NCI-H1048 (cell line): ENCODE measurements at places on chromosomes 7 and 10.

- DNase-seq, result no peak
Observed at GRCh38 chr10:127186813-127187212, 9.6 kb downstream of the INSYN2A start.

- DNase-seq, result no peak
Observed at GRCh38 chr7:26155531-26156375, 3.8 kb downstream of the NFE2L3 start.

DNA sequence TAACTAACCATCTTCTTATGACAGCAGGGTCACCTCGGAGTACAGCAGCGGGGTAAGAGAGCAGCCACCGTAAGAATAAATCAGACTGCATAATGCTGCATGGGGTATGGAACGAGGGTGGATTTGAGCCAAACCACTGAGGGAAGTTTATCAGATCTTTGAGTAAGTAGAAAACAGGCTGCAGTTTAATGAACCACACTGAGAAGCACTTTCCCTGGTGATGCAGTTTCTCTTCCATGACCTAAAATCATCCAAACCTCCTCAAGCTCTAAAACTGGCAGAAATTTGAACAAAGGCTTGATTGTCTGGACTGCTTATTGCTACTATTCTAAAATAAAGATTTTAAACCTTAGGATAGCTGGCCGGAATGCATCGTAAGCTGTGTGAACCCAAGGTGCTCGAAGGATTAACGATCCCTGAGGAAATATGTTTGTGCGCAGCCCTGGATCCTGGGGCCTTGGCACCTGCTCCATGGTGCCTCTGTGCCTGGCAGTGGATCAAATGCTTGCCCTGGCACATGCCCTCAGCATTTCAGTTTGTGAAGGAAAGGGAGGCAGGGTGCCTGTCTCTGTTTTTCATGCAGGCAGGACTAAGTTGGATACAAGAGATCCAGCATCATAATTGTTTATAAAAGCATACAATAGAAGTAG is 322.7 kb downstream of the LHFPL3 start:
- no peak for DNase-seq

DNA sequence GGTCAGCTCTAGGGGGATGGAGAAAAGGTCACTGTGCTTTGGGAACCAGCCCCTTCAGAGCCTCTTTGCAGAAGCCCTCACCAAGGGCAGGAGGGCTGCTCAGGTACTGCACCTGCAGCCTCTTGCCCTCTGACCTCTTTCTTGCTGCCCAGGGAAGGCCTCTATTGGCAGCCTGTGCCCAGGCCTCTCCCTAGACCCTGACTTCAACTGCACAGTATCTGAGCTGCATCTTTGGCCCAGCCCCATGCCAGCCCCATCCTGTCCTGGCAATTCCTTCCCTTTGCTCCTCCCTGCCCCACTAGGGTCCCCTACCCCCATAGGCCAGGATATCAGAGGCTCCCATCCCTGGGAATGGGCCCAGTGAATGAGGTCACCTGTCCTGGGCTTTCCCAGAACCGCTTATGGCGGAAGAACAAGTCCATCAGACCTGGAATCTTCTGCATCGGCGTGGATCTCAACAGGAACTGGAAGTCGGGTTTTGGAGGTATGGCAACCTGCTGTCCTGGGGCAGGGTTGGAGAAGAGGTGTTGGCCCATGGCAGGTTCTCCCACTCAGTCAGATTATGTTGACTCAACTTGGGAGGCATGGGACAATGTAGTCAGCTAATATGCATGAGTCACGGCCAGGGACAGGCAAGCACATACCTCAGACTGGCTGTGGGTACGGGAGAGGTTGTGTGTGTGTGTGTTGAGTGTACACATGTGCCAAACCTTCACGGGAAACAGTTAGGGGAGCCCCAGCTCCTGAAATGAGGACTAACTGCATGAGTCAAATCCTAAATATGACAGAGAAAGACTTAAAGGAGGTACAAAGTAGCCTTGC is 17.1 kb upstream of the CPA1 start:
- DNase-seq, result no peak

GRCh38 chr10:126597211-126597610 is 73.3 kb downstream of the C10orf90 start:
- DNase-seq, result no peak

DNA sequence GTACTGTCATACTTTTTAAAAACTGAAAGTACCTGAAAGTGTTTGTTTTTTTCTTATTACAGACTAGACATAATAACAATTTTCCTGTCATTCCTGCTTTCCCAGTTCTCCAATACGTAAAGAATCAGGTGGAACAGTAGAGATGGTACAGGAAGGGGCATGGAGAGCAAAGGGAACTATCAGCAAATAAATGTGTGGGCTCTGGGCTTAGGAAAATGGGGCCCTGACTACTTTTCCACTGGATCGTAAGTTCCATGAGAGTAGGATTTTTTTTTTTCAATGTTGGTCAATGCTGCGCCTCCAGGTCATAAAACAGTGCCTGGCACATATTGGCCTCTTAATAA is 15.2 kb upstream of the FAS start:
- DNase-seq, result no peak

GRCh38 chr7:125651823-125652528 is 722.4 kb upstream of the POT1 start:
- DNase-seq, result no peak

GRCh38 chr10:50582046-50582445 is 41.7 kb downstream of the SGMS1 start:
- DNase-seq, result no peak

DNA sequence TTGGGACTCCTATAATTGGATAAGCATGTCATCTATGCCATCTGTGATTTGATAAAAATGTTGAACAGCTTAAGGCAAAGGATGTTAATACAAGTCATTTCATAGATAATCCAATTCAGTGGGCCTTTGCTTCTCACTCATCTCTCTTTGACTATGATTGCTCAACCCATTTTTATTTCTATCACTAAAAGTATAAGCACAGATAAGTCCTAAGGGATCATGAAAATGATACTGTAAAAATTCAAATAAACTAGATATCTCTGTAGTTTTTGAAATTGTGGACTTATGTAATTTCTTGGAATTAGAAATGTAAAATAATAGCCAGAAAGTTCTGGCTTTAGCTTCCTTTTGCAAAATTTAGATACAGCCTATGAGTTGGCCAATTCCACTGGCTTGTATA is 440.3 kb downstream of the POM121L12 start:
- no peak for DNase-seq

DNA sequence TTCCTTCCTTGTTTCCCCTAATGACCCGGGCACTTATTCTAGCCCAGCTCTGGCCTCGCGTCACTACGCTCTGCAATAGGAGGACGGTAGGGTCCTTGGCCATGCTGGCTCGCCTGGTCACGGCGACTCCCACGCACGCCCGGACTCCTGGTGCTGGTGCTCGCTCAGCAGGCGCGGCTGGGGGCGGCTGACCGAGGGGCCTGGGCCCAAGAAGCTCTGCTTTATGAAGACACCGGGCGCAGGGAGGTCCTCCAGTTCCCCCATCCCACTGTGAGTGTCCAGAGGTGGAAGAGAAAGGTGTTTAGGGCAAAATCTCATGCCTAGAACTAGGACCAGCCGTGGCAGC is 54.2 kb upstream of the ZNF32 start:
- no peak for DNase-seq

- DNase-seq, result no peak
Observed at GRCh38 chr7:74709880-74710671, 52.6 kb downstream of the GTF2I start.

GRCh38 chr10:119139464-119140067 is 25.9 kb downstream of the SFXN4 start:
- DNase-seq, result no peak

GRCh38 chr7:6402041-6402440 is 45.7 kb downstream of the DAGLB start:
- DNase-seq, result no peak

- DNase-seq, result no peak
Observed at GRCh38 chr7:27636326-27637006, 26.2 kb downstream of the HIBADH start.

GRCh38 chr10:65194555-65194954 is 1673.4 kb downstream of the REEP3 start:
- no peak for DNase-seq

DNA sequence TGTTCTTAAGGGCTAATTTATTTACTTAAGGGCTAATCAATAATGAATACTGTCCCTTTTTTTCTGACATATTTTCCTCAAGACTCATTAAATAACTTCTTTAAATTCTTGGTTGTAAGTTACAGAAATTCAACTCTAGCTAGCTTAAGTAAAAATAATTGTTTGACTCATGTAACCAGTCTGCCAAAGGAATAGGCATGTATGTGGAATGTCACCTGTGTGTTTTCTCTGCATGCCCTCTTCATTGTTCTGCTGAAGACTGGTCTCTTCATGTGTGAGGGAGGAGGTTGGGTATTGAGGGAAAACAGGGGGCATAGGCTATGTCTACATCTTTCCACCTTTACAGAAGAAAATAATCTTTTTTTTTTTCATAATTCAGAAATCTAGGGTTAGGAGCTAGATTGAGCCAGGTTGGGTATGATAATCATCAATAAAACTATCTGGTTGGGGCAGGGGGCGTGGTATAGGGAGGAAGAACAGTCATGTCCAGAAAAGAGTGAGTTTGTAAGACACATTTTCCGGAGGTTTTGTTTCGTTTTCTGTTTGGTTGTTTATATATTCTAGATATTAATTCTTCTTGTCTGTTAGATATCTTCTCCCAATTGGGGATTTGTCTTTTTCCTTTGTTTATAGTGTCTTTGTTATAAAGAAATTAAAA is 37.9 kb downstream of the EXOC4 start:
- no peak for DNase-seq

DNA sequence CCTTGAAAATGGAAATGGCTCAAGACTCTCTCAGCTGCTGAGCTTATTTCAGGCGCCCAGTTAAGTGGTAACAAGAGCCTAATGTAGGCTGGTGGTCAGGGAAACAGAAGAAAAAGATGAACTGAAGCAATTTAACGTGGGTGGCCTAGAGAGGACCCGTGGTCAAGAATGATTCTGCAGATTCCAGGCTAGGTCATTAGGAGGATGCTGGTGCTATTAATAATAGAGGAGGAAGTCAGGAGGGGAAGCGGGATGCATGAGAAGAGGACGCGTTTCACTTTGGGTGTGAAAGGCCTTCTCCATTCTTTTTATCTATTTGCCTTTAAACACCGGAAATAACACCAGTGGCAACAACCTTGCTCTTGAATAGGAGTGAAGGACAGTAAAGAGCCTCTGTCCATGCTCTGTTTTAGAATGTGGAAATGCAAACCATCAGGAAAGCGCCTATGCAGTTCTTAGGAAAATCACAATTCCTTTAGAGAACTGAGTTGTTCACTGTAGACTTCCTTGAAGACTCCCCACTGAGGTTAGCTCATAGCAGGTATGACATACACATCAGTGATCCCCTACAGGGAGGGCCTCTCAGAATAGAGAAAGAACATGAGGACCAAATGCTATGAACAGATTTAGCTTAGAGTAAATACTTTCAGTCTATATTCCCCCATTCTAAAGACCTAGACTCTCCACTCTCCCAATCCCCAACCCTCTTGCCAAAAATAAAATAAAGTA is 8.6 kb downstream of the LIPA start:
- DNase-seq, result no peak

DNA sequence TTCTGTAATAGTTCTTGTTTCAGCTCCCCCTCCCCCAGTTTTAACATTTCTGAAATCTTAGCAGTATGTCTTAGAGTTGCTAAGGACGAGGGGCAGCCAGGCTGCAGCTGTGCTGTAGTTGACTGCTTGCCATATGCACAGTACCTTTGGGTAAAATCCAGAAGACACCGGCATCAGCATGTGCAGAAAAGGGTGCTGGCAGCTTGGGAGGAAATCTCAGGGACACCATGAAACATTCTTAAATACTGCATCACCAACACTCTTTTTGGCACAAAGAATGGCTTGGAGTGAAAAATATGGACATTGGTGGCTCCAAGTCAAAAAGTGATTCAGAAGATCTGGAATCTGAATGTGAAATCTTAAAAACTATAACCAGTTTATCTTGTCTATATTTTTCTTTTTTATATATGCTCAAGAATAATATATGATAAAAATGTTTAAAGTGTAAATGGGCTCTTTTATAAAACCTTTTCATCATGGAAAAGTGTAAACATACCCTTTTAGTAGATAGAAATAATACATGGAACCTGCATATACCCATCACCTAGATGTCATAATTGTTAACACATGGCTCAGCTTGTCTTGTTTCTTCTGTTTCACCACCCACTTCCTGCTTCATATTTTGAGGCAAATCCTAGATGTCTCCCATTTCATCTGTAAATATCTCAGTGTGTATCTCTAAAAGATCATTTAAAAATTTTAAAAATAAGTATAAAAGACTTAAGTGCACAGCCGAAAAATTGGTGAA is 34.4 kb upstream of the ARMS2 start:
- no peak for DNase-seq
